Omental fat pad (tissue), 4 donors: ENCODE measurements at places on chromosomes 2 and 18. TPM values are rescaled to one million over a fixed set of nuclear protein-coding genes. Genes with fewer than 3 reads are reported as not detected.
A peak's percentile ranks its signal among the peaks of the same experiment; 100 is the strongest.

The TNFRSF11A gene
- 2.1 TPM for total RNA-seq

The LPIN1 gene
- 72.8 TPM for total RNA-seq

The PTPRN gene
- total RNA-seq = 0.12 TPM

GRCh38 chr2:230658877-230659652 is 53.6 kb upstream of the CAB39 start:
- no peak for DNase-seq

GRCh38 chr2:183709829-183710228 is 585.6 kb downstream of the NUP35 start:
- DNase-seq = no peak

- DNase-seq = no peak
These were observed 56.8 kb downstream of the SOX11 start for GRCh38 chr2:5748946-5749345.

- peak; percentile 69 for DNase-seq
These were observed 7.1 kb upstream of the KLF11 start for GRCh38 chr2:10036095-10036884.

DNA sequence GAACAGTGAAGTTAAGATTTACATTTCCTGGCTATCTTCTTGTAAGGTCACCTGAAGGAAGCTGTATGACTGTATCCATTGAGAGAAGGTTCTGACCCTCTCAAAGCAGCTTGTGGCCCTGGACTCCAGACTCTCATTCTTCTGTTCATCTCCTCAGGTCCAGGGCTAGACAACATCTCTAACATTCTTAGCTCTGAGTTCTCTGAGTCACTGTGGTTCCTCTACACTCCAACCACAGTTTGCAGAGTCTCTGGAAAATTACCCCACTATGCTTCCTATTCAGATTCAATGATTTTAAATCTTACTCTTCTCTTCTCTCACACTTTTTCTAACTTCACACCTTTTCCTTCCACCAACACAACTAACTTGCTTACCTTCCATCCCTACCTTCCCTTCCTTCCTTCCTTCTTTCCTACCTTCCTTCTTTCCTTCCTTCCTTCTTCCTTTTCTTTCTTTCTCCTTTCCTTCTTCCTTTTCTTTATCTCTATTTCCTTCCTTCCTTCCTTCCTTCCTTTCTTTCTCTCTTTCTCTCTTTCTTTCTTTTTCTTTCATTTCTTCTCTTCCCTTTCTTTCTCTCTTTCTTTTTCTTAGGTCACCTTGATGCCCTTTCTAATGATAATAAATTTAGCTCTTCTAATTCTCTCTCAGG is 824.3 kb upstream of the ZEB2 start:
- DNase-seq = no peak

GRCh38 chr18:62131301-62131909 is 55.5 kb downstream of the PIGN start:
- no peak for DNase-seq

DNA sequence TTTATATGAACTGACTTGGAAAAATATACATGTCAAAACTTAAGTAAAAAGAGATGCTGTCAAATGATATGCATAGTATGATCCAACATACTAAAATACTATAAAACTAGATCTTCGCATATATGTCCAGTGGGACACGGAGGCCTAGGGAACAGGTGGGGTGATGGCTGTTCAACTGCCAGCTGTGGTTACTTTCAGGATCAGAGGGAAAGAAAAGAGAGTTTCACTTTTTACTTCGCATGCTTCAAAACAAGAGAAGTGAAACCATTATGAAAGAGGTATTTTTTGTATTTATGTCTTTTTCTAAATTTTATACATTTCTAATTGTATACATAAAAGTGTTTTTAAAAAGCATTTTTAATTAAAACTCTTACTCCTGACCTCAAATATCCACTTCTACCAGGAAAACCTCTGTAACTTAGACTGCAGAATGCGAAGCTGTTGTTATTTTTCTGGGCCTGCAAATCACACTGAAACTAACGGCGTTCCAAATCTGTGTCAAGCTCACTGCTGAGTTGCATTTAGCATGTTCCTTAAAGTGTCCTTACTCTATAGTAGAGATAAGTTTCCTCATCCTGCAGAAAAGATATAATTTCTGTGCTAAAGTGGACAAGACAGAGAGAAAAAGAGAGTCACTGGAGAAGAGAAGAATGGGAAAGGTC is 97.8 kb upstream of the SLC35G4 start:
- DNase-seq = no peak

GRCh38 chr2:161117506-161117905 is 42.7 kb upstream of the TANK start:
- DNase-seq = no peak

DNA sequence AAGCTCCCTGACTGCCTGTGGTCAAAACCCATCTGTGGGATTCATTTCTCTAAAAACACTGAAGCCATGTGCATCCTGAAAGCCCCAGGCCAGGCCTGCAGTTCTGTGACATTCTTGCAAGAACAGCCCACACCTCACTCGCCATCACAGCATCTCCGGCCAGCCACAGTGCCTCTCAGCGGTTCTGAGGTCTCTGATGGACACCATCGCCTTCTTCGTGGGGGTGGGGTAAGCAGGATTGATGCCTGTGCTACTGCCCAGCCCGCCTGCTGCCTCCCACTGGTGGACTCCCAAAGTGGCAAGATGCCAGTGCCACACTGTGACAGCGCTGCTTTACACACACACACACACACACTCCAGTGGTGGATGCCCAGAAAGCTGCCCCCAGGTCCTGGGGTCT is 5.2 kb upstream of the PRLH start:
- DNase-seq = no peak
